ENCODE measurements at places on chromosomes 13 and 19.

GRCh38 chr19:42081584-42082203 lies 5.7 kb downstream of the ZNF574 start:
- DNase-seq: peak; percentile 50

- no peak for DNase-seq
Observed at GRCh38 chr19:5037936-5038335, 69.0 kb downstream of the KDM4B start.

DNA sequence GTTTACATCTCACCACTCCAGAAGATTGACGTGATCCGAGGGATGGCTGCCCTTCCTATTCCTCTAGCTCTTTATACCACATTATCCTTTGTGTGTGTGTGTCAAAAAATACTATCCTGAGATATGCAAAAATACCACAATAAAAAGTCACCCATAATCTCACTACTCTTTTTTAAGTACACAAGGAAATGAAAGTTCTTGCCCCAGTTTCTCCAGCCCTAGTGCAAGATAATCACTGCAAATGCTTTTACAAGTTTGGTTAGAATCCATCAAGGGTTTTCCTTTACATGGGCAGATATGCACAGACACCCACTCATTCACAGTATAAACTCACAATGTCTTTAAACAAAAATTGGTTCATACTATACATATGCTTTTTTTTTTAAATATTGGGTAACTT lies 89.3 kb downstream of the DIAPH3 start:
- DNase-seq: no peak

DNA sequence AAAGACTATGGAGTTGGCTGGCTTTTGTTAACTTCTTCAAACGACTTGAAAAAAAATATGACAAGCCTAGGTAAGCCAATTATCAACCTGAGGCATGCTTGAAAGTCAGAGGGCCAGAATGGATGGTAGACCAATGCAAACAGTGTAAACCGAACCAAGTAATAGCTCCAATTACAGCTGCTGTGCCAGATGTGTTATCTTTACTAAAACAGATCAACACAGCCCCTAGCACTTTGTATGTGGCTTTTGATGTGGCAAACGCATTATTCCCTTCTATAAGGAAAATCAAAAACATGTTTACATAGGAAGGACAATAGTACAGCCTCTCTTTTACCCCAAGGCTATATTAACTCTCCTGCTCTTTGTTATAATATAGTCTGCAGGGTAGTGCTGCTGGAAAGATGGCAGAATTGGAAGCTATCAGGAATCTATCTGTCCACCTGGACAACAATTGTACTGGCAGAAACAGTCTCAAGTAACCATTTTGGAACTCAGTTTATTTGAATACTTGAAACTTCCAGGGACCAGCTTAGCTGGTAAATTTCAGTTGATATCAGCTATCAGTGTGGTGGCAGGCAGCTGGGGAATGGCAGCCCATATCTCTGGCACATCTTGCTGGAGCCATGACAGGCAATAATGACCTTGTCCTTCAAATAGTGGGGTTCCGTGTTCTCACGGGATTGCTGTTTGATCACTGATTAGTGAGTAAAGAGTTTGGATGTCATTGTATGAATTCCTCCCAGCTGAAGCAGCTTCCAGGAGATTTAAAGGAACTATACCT lies 144.4 kb upstream of the WASF3 start:
- peak; percentile 87 for DNase-seq

- peak; percentile 40 for DNase-seq
Observed at GRCh38 chr19:50803633-50804419, 13.6 kb downstream of the ACP4 start.
